ENCODE measurements at places on chromosomes 16 and 17.

GRCh38 chr17:40022497-40022896 is 7.3 kb downstream of the CSF3 start:
- DNase-seq: no peak

GRCh38 chr17:40961591-40961990 is 5.2 kb downstream of the KRT39 start:
- no peak for DNase-seq

DNA sequence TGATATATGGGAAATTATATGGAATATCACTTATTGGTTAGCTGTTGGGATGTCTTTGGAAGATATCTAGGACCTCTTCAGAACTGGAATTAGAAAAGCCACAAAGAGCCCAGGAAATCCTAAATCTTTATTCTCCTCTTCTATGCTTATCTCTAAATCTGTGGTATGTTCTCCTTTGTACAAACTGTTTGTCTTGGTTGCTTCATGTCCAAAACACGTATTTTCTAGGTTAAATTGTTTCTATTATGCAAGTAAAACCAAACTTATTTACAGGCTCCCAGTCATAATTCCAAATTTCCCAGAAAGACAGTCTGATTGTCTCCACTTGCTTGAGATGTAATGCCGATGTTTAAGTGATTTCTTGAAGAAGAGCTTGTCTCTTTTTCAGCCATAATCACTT is 650.9 kb downstream of the CDH11 start:
- no peak for DNase-seq

GRCh38 chr16:67179421-67180080 is 4.2 kb downstream of the MATCAP1 start:
- no peak for DNase-seq

DNA sequence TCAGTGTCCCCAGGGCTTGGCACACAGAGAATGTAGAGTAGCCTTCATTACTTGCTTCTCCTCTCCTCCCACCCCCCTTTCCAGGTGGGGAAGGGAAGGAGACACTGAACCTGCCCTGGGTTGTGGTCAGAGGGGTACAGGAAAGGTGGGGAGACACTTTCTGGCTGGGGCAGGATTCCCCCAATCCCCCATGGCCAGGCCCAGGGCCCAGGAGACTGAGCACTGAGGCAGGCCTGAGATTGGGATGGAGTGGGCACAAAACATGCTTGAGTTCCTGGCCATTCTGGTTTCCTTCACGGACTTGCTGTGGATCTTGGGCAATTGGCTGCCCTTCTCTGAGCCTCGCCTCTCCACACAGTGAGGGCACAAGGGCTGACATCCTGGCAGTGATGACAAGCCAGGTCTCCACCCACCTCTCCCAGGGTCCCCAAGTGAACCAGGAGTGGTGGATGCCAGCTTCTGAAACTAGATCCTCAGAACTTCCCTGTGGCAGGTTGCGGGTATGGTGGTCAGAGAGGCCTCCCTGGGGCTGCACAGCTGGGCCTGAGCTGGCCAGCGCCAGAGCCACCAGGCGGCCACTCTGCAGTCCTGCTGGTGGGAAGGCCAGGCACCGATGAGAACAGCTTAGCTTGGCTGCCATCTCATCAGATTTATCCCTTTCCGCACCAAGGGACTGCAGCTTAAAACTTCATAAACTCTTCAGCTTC is 9.3 kb downstream of the ZNF629 start:
- no peak for DNase-seq

DNA sequence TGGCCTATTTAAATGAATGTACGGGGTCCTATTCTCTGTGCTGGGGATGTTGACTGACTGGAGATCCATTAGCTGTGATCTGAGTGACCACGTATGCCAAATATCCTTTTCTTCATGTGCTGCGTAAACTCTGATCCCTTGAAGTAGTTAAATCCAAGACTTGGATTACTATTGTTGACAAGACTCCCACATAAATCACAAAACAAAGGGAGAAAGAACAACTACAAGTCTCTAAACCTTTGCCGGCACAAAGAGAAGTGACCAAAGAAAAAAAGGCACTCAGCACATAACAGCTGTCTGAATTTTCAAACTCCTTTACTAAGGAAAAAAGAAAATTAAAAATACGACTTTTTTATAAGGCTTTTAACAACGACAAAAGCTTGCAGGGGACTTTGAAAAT is 559.9 kb upstream of the CDH8 start:
- DNase-seq: no peak

GRCh38 chr17:69088643-69089200 is 28.0 kb upstream of the ABCA9 start:
- DNase-seq: no peak

DNA sequence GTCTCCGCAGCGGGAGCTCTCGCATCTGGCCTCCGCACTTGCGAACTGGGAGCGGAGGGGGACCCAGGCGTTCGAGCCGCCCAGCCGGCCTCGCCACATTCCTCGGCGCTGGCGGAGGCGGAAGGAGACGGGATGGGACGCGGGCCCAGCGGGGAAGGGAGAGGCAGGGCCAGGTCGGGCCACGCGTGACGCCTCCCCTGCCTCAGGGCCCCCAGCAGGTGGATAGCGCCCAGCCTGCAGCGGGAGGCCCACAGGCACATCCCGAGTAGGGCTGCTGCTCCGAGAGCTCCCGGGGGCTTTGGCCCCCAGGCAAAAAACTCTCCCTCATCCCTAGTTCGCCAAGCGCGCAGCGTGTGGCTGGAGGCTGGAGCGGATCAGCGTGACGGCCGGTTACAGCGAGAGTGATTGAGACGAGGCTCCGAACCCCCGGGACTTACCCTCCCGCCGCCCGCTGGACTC is 800 bp downstream of the PLEKHH3 start:
- no peak for DNase-seq

DNA sequence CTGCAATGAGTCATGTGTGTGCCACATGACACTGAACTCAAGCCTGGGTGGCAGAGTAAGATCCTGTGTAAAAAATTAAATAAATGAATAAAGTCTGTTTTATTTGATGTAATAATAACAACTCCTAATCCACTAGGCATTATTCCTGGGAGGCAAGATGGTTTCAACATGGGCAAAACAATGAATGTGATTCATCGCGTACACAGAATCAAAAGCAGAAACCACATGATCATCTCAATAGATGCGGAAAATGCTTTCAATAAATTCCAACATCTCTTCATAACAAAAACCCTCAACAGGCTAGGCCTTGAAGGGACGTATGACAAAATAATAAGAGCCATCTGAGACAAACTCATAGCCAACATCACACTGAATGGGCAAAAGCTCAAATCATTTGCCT is 195.4 kb downstream of the CDH11 start:
- no peak for DNase-seq

- DNase-seq: no peak
Measured at GRCh38 chr17:42347198-42347597, 41.0 kb downstream of the STAT3 start.

DNA sequence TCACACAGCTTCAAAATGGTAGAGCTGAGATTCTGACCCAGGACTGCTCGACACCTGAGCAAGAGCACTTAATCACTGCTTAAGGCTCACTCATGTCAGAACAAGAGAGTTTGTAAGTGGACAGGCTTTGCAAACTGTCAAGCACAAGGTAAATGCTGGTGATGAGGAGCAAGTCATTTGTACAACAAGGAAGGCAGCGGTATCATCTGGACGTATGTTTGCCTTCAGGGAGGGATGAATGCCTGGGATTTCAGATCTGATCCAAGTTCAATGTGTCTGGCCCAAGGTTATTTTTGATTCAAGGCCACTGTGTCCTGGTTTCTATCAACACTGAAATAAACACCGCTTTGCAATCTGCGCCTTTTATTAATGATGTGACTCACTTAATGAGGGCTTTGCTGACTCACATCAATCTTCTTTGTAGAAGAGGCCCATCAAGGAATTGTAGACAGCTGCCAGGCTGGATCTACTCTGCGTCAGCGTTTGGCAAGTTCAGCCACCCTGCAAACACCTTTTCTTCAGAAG is 174.4 kb upstream of the HS3ST3A1 start:
- DNase-seq: no peak

DNA sequence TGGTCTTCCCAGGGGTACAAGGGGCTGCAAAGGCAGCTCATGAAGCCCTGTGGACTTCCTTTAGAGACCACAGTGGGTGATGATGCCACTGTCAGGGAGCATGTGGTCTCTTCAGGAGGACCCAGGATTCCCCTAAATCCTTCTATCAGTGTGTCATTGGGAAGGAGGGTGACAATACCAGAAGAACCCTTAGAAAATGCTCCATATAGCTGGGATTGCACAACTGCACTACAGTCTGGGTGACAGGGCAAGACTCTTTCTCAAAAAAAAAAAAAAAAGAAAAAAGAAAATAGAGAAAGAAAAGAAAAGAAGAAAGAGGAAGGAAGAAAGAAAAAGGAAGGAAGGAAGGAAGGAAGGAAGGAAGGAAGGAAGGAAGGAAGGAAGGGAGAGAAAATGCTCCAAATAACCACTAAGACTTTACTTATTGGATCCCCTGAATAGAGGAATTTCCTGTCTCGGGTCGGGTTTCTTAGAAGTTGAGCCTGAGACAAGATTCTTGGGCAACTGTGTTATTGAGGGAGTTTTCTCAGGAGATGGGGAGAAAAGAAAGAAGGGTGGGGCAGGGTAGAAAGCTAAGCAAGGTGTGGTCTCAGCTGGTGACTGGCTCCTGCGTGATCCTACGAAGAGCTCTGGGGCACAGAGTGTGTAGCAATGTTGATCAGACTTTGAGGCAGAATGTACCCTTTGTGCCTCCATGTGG is 83.1 kb upstream of the DNAH9 start:
- no peak for DNase-seq

- DNase-seq: no peak
Measured at GRCh38 chr16:2915196-2915929, 3.6 kb downstream of the FLYWCH1 start.

DNA sequence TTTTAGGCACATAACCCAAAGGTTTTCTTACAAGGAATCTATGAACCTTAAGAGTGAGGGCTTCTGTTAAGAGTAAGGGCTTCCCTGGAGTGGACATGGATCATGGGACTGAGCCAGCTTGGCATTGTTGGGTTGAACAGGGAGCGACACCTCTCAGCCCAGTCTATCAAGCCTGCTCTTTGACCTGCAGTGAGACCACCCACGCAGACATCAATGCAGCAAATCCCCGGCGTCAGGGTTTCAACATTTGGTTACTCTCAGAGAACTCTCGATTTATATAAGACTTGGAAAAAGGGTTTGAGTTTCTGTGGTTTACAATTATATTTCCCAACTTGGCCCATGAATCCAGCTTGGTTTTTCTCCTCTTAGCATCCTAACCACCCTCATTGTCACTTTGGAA is 299.9 kb downstream of the WWOX start:
- DNase-seq: no peak

GRCh38 chr17:57976594-57976993 is 11.5 kb downstream of the VEZF1 start:
- DNase-seq: no peak

GRCh38 chr17:71302721-71303549 is 817.9 kb upstream of the SOX9 start:
- DNase-seq: no peak

DNA sequence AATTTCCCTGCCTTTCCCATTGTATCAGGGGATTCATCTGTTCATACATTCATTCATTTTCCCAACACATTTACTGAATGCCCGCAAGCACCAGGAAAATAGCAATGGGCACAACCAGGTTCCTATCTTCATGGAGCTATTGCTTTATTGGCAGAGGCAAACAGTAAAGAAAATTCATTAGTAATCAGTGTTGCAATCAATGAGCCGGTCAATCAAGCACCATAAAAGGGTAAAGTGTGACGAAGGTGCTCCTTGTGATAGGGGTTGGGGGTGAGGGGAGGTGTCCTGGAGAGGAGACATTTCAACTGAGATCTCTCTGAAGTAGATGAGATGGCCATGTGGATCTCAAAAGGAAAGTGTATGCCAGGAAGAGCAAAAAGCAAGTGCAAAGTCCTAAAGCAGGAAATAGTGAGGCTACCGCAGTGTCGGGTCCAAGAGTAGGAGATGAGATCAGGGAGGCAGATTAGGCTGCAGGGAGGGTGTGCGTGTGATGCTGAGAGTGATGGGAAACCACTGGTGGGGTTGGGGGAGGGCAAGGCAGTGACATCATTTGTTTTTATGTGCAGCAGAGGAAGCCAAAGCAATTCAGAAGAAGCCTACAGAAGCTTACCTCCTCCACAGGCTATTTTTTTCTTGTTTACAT is 28.4 kb downstream of the CDH13 start:
- DNase-seq: peak; percentile 64

DNA sequence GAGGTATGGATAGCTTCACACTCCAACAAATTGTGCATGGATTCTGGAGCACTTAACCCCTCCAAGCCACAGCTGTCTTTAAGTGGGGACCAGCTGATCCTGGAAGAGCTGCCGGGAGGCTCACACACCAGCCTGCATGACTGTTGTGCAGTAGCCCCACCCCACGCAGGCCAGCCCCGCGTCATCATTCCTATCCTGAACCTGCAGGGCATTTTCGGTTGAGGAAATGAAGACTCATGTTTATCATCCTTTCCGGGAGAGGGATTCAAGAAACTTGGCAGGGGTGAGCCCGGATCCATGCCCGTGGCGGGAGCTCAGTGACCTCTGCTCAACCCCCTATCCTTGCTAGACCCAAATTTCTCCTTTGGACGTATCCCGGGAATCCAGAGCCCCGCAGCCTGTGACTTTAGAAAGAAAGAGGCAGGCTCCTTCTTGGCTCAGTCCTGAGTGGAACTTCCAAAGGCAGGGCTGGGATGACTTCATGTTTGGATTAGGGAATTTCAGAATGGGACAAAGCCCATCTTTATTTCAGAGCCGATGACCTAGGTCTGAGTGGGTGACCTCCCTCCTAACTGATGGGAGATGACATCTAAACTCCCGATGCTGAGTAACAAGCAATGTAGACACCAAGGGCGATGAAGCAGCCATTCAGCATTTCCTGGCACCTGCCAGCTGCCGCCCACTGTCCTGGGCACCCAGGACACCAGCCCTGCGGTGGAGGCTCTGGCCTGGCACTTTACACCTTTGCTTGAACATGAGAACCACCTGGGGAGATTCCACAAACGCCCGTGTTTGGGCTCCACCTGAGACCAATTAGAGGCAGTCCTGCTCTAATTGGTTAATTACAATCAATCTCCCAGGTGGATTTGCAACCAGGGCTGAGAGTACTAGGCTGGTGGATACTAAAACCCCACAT is 43.3 kb upstream of the CMIP start:
- DNase-seq: no peak

GRCh38 chr17:40069751-40070708 is 7.3 kb downstream of the THRA start:
- DNase-seq: no peak

- DNase-seq: peak; percentile 71
Measured at GRCh38 chr17:76681222-76682137, 29.3 kb downstream of the MXRA7 start.

Measured in stimulated activated CD4-positive, alpha-beta T cell treated with anti-CD3 and anti-CD28 coated beads, Interleukin-2, amount 100 ng/mL, for 24 hours (primary cell).